ENCODE measurements at places on chromosomes 5 and 9. TPM values are rescaled to one million over a fixed set of nuclear protein-coding genes. Genes with fewer than 3 reads are reported as not detected.

Gene TMEM174
- total RNA-seq: not detected

Gene TMC1
- total RNA-seq: not detected

Gene CDHR2
- 0.43 TPM for total RNA-seq

Gene RALGDS
- 45.2 TPM for total RNA-seq

GRCh38 chr9:86126998-86127972, 27.9 kb upstream of the GOLM1 start:
- no peak for DNase-seq

DNA sequence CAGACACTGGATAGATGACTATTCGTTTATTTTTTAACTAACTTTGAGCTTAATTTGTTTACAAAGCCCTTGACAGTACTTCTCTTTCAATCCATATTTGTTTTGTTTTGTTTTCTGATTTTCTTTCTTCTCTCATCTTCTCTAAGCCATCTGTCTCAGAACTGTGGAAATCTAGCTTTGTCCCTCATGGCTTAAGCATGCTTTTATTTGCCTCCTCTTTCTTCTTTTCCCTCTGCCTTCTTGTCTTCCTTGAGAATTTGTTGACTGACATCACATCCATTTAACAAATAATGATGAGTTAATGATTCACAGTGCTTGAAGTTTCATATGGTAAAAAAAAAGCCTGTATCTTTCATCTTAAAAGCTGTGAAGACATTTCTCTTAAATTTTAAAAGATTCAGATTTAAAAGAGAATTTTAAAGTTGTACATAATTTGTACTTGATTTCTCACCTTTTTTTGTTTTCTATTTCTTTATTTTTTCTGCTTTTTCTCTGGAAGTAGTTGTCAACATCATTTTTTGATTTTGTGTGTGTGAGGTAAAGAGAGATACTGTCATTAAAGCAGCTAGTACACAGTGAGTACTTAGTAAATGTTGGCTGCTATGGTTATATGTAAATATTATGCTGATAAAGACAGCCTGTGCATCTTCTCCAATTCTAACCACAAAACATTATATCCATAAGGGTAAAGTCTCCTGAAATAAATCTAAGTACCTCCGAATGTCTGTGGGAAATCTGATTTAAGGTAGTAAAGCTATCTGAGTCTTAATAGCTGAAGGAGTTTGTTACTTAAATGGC, 13.9 kb upstream of the SGCD start:
- DNase-seq: no peak

DNA sequence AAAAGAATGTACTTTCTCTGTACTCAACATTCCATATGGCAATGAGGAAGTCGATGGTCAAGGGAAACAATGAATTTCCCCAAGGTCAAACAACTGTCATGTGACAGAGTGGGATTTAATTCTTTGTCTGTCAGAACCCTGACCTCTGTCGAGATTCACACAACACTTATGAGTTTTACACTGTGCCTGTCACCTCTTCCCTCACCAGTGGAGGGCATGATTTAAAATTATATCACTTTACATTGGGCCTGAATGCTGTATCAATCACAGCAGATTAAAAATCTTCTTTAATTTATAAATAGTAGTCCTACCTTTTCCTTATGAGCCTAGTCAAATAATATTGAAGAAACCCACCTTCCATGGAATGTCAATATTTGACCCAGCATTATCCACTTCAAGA, 276.7 kb downstream of the CDH10 start:
- no peak for DNase-seq

GRCh38 chr5:149274939-149275338, 3.3 kb downstream of the AFAP1L1 start:
- no peak for DNase-seq

- no peak for DNase-seq
Measured at GRCh38 chr9:14500705-14501104, 186.8 kb upstream of the NFIB start.

All from activated T-cell treated with anti-CD3 and anti-CD28 coated beads, Interleukin-2, amount 50 U/mL, for 4 hours (primary cell).